ENCODE measurements at places on chromosomes 5 and 9.

DNA sequence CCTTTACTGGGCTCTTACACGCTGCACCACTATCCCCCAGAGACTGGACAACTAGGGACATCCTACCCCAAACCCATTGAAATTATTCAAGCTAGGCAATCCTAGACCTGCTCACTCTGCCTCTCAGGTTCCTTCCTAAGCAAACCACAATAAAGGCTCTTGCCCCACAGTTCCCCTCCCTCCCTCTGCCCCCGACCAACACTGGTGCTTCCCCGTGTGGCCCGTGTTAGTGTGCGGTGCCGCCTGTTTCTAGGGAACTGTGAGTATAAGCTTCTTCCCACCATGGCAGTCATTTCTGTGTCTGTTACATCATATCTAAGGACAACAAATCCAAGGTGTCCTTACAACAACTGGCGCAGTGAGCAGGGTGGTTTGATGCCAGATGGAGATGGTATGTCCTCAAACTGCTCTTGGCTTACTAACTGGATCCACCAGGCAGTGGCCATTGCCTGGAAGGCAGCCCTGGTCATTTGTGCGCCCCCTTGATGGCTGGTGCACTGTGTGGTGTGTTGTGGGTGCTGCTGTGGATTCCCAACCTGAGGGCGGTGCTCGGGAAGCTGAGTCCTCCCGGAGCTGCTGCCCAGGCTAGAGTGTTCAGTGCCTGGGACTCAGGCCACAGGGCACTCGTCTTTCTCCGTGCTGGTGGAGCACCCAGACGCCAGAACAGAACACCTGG is 8.4 kb upstream of the MXD3 start:
- no peak for DNase-seq

GRCh38 chr9:134566196-134566847 is 75.3 kb upstream of the COL5A1 start:
- no peak for DNase-seq

DNA sequence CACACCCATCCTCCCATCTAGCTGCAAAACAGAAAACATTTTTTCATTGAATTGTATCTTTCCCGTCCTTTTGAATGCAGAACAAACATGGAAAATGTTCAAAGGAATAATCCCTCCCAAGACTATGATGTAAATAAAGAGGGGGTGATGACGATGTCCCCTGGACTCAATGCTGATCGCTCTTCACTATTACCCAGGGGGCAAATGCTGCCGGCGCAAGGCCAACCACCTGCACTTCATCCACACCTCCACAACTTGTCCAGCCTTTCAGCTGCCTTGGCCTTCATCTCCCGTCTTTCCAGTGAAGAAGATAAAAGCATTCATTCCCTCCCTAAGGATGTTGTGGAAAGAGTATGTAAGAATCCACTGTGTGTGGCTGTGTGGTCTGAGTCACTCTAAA is 240.3 kb downstream of the AGTPBP1 start:
- no peak for DNase-seq

- DNase-seq, result no peak
These were observed 8.0 kb downstream of the PCDH1 start for GRCh38 chr5:141870228-141870627.

- no peak for DNase-seq
These were observed 16.6 kb downstream of the NIM1K start for GRCh38 chr5:43208658-43209057.

DNA sequence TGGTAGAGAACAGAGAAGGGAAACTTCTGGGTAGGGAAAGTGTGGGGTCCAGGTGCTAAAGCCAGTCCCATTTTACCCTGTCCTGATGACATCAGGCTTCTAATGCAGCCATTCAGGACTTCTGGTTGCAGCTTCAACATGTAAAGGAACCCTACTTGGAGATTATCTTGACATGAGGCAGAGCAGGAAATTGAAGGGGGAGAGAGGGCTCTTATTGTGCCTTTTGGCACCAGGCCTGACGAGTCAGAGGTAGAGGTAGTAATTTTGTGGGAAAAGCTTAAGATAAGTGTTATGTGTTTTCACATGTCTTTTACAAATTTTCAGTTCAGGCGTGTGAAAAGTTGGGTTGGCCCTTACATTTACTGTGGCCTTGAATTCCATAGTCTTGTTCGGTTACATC is 102.4 kb upstream of the APC start:
- DNase-seq, result no peak

GRCh38 chr9:84323858-84324257 is 16.7 kb downstream of the SLC28A3 start:
- no peak for DNase-seq

- DNase-seq, result no peak
These were observed 62.3 kb downstream of the ACER2 start for GRCh38 chr9:19470981-19471650.

GRCh38 chr9:109244179-109245132 is 76.4 kb downstream of the EPB41L4B start:
- DNase-seq, result peak; percentile 49

- DNase-seq, result no peak
These were observed 57.0 kb downstream of the ADAMTS2 start for GRCh38 chr5:179288101-179288808.

GRCh38 chr9:90141723-90142122 is 500.9 kb downstream of the DIRAS2 start:
- DNase-seq, result no peak

DNA sequence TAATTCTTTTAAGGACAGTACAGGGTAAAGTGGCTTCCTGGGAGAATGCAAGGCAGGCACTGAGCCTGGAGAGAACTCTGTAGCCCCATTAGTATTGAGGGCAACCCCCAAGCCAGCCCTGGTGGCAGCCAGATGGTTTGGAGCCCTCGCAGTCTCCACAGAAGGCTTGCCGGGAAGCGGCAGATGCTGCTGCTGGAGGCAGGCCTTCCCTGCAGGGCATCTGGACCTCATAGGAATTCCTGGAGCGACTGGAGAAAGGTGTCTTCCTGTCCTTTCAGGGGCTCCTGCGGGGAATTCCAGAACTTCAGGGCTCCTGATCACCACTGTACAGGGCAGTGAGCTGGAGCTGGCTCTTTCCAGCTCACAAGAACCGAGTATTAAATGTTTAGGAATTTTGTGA is 167.5 kb downstream of the INSYN2B start:
- no peak for DNase-seq

- no peak for DNase-seq
These were observed 5.5 kb downstream of the NR2F1 start for GRCh38 chr5:93588352-93589151.

DNA sequence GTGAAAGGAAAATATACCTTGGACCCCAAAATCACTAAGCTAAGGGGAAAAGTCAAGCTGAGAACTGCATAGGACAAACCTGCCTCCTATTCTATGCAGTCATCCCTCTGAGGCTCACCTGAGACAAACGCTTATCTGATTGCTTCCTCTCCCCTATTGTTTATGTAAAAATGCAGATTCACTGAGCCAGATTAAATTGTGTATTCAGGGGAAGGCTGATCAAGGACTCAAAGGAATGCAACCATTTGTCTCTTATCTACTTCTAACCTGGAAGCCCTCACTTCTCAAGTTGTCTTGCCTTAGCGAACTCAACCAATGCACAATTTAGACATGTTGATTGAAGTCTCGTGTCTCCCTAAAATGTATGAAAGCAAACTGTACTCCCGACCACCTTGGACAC is 13.3 kb downstream of the SPARC start:
- DNase-seq, result no peak

- DNase-seq, result no peak
These were observed 21.6 kb downstream of the LPCAT1 start for GRCh38 chr5:1502046-1502736.

DNA sequence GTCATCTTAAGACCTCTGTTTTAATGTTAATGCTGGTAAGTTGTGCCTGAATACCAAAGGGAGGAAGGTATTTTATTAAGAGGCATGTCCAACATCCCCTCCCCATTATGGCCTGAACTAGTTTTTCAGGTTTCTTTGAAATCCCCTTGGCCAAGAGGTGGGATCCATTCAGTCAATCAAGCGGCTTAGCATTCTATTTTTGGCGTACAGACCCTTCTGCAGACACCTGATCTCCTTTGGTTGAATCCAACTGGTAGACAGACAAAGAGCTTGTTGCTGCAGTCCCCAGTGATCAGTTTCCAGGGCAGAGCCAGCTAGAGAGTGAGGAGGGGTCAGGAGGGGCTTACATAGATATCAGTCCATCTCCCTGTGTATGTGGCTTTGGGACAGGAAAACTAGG is 7.9 kb upstream of the KCNMB1 start:
- no peak for DNase-seq

DNA sequence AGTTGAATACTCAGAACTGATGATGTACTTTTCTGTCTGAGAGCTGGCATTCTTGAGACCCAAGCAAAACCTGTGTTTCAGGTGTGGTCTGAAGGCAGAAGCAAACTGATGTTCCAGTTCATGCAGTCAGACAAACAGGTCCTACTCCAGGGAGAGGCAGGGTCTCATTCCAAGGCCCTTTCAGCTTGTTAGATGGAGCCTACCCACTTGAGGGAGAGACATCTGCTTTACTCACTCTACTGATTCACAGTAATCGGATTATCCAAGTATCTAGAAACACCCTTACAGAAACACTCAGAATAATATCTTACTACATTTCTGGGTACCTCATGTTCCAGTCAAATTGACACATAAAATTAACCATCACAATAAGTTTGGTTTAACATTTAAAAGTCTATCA is 207.8 kb downstream of the KDM4C start:
- DNase-seq, result no peak

DNA sequence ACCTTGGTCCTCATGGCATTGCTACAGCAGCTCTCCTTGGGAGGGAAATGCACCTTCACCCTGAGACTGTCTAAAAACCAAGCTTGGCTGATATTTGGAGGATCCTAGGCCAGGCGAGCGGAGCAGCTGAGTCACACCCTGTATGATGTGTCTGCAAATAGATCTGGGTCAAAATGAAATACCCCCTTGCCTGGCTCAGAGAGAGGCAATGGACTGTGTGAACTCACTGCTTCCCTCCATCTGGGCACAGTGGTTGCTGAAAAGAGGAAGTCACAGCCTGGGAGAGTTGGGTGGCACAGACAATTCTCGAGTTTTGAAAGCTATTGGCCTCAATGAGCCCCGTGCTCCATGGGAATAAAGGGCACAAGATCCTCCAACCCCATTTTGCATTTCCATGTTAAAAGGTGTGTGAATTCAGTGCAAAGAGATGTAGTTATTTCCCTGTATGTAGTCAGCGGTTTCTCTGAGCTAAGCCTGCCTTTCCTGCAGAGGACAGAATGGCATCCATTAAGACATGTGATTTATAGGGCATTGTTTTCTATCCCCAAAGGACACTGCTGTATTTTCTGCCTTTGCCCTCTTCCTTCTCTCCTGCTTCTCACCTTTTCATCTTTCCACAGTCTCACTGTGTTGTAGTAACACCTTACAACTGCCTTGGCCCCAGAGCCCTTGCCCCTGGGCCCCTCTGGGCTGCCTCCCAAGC is 177.2 kb downstream of the GADD45G start:
- DNase-seq, result peak; percentile 43

DNA sequence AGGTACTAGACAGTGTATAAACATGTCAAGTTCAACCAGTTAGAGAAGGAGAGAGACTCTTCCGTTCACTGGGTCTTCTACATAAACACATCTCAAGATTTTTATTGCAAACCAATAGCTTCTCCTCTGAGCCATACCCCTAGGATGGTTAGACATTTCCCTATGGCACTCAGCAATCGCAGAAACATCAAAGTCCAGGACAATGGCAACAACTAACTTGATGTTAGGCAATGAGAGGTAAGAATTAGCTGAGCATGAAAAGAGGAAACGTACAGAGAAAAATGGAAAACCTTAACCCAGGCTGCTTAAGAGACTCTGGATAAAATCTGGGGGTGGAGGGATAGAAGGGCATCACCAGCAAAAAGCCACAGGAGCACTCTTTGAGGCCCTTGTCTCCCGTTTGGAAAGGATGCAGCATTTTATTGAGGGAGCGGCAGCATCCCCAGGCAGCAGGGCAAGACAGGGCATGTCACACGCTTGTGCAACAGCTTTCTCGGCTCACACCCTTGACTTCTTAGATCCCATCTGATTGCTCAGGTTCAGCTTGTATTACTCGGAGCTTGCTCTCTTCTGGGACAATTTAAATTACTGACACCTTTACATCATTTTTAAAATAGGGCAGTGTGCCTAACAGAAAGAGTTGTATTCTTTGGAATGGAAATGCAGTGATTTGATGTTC is 8.6 kb upstream of the PSAT1 start:
- DNase-seq, result no peak

- DNase-seq, result no peak
These were observed 33.1 kb upstream of the TLX3 start for GRCh38 chr5:171275841-171276544.

DNA sequence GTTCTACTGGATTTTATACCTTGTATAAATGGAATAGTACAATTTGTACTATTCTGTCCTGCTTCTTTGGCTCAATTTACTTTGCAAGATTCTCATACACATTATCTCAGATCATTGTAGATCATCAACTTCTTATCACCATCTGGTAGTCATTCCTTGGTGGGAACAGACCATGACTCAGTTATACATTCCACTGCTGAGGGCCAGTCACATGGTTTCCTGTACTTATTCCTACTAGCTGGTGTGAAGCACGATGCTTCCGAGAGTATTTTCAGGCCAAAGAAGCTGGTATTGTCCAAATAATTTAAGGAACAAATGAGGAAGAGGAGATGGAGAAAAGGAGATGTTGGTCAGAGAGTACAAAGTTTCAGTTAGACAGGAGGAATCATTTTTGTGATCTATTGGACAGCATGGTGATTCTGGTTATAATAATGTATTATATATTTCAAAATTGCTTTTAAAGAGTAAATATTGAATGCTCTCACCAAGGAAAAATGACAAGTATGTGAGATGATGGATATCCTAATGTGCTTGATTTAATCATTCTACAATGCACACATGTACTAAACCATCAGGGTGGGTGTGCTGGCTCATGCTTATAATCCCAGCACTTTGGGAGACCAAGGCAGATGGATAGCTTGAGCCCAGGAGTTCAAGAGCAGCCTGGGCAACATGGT is 124.1 kb downstream of the SYK start:
- DNase-seq, result no peak

DNA sequence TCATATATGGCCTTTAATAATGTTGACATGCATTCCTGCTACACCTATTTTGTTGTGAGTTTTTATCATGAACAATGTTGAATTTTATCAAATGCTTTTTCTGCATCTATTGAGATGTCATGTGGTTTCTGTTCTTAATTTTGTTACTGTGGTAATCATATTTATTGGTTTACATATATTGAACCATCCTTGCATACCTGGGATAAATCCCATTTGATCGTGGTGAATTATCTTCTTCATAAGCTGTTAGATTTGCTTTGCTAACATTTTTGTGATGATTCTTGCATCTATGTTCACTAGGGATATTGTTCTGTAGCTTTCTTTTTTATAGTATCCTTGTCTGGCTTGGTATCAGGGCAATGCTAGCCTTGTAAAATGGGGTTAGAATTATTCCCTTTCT is 222.0 kb downstream of the WDR70 start:
- no peak for DNase-seq

DNA sequence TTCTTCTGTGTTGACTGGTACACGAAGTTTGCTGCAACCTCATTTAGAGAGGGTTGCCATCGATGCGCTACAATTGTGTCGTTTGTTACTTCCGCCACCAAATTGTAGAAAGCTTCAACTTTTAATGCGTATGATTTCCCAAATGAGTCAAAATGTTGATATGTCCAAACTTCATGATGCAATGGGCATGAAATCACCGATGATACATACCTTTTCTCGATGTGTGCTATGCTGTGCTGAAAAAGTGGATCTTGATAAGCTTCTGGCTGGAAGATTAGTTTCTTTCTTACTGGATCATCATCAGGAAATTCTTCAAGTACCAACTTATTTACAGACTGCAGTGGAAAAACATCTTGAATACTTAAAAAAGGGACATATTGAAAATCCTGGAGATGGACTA is 65.7 kb downstream of the TMEM38B start:
- no peak for DNase-seq

- DNase-seq, result no peak
These were observed 14.2 kb upstream of the CCNB1 start for GRCh38 chr5:69152731-69153130.

- DNase-seq, result no peak
These were observed 85.1 kb upstream of the IL12B start for GRCh38 chr5:159415301-159415937.

All from CD4-positive, alpha-beta T cell (primary cell).